ENCODE measurements at places on chromosomes 7 and 10.

DNA sequence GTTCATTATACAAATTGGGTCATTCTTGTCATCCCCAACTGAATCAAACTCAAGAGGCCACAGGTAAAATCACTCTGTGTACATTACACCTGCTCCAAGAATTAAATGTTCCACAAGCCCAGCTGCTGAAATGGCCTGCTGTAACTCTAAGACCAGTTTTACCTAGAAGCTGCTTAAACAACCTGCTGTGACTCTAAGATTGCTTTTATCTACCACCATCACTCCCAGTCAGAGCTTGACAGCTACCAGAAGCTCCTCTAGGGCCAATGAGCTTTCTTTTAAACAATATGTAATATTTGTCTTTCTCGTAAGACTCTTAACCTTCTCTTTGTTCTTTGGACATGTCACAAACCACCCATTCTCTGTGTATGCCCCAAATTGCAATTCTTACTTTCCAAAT lies 141.8 kb upstream of the LRGUK start:
- DNase-seq: no peak

DNA sequence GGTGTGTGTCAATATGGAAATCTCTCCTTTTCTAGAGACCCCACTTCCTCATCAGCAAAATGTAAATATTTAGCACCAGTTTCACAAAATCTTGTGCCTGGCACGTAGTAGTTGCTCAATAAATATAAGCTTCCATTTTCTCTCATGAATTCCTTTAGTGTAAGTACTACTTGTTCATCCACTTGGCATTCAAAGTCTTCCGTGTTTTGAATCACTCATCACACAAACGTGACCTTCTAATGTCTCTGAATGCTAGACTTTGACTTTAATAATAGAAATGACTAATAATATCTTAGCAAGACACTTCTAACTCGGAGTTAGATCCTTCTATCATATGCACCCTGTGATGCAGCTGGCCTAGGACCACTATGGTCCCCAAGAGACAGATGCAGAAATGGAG lies 168.7 kb upstream of the ZNF32 start:
- DNase-seq: no peak

GRCh38 chr10:78412605-78413004 lies 378.9 kb downstream of the RPS24 start:
- DNase-seq: no peak

- DNase-seq: no peak
These were observed 12.6 kb downstream of the BLVRA start for GRCh38 chr7:43771128-43771527.

DNA sequence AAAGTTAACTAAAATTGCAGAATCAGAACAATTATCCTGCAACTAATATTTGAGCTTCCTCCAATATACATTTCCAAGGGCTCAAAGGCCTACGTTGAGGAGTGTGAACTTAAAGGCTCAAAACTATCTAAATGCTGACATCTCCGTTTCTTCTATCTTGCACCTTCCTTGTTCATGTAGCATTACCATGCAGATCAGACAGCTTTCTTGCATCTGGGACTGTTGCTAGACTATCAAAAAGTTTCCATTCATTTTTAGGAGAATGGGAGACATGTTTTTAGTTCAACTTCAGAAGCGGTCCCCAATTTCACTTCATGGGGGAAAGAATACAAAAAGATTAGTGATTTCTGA lies 2.9 kb downstream of the ANKRD1 start:
- no peak for DNase-seq

DNA sequence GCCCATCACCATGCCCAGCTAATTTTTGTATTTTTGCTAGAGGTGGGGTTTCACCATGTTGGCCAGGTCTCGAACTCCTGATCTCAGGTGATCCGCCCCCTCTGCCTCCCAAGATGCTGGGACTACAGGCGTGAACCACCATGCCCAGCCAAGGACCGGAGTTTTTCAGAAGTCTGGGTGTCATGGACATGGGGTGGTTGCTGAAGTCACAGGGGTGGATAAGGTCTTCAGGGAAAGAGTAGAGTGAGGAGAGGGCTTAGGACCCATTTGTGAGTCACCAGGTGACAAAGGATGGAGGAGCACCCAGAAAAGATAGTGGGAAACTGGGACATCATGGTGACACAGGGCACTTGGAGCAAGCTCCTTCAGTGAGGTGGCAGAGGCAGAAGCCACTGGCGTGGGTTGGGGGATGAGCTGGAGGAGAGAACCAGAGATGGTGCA lies 2.8 kb upstream of the GPRIN2 start:
- no peak for DNase-seq

GRCh38 chr7:140551355-140552239 lies 72.3 kb upstream of the MKRN1 start:
- DNase-seq: no peak

DNA sequence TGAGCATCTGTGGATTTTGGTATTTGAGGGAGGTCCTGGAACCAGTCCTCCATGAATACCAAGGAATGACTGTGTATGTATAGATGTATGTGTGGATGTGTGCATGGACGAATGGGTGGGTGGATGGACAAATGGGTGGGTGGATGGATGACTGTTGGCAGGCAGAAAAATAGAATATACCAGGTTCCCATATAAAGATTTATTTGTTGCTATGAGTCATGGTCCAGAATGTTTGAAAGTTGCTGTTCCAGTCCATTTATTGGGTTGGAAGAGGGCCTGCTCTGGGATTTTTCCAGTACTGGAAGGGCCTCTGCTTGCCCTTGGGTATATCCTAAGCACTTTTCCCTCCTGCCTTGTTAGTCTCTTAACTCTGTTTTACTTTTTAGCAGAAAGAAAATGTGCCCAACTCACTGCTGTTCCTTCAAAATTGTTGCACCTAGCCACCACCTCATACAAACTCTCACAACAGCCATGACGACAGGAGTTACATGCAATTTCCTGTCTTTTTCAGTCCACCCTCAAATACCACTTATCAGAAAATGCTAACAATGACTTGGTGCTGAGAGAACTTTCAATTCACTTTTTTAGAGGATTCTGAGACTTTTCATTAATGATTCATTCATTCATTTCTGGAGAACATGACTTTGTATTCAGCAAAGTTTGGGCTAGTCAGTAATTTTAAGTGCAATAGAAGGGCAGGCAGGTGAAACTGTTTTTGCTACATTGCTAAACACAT lies 108.1 kb downstream of the EEPD1 start:
- peak; percentile 37 for DNase-seq

DNA sequence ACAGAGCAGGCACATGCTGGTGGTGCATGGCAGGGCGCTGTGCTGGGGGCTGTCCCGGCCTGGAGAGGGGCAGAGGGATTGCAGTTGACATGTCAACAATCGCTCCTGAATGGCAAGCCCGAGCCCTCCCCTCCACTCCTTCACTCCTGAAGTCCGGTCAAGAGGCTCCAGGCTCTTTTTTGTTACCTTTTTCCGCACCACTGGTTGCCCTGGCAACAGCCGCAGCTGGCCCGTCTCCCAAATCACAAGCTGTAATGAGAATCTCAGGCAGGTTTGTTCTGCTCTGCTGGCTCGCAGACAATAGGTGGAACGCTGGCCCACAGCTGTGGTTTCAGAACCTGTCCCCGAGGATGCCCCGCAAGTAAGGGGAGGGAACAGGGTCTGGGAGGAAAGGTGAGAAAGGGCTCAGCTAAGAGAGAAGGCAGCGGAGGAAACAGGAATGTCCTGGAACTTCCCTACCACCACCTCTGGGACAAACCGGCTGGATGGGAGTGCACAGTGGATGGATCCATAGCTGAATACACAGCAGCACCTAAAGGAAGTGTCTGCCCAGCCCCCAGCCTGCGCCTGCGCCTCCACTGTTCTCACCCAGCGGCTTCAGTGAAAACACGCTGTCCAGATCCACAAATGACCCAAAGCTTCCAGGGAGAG lies 58.9 kb downstream of the CALML3 start:
- DNase-seq: no peak

GRCh38 chr10:113007821-113008220 lies 57.8 kb downstream of the TCF7L2 start:
- no peak for DNase-seq

- DNase-seq: no peak
These were observed 231.3 kb downstream of the WDR37 start for GRCh38 chr10:1287487-1287886.

GRCh38 chr7:116815041-116815440 lies 47.3 kb upstream of the CAPZA2 start:
- no peak for DNase-seq

GRCh38 chr10:87177-88080 lies 38.3 kb upstream of the TUBB8 start:
- no peak for DNase-seq

DNA sequence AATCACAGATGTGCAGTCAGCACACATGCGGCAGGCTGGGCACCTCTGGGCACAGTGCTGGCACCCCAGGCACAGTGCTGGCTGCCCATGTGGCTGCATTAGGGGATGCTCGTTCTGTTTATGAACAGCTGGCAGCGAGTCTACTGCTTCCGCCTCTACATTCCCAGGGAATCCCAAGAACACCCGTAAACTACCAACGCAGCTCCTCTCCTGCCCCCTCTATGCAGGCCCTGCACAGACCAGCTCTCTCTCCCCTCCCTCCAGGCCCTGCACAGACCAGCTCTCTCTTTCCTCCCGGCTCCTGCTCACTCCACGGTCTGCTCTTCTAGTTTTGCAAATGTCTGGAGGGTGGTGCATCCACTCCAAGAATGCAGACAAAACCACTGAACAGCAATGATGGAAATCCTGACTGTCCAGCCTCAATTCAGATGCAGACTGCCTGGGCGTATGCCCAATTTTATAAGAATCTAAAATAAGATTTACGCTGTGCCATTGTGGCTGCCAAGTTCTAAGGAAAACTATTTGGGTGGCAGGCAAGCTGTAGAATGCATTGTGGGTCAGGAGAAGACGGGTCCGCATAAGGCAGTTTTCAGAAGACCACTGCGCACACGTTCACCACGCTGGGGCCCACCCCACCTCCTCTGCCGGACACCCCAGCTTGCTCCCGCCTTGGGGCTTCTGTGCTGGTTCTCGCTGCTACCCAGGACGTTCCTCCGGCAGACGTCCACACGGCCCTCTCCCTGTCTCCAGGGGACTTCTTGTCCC lies 234.6 kb downstream of the ZMYND11 start:
- DNase-seq: no peak

DNA sequence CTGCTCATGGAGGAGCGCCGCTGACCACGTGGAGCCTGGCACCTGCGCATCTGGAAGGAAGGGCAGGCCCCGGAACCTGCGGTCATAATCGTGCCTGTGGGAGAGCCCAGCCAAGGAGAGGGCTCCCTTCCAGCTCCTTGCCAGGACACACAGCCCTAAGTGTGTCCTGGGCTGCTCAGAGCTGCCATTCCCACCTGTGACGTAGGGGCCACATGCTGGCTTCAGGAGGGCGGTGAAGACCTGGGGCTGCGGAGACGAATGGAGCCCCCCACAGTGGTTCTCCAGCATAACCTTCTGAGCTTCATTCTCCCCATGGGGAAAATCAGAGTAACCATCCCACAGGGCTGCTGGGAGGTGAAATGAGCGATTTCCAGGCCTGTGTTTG lies 127.6 kb upstream of the CHST15 start:
- no peak for DNase-seq

DNA sequence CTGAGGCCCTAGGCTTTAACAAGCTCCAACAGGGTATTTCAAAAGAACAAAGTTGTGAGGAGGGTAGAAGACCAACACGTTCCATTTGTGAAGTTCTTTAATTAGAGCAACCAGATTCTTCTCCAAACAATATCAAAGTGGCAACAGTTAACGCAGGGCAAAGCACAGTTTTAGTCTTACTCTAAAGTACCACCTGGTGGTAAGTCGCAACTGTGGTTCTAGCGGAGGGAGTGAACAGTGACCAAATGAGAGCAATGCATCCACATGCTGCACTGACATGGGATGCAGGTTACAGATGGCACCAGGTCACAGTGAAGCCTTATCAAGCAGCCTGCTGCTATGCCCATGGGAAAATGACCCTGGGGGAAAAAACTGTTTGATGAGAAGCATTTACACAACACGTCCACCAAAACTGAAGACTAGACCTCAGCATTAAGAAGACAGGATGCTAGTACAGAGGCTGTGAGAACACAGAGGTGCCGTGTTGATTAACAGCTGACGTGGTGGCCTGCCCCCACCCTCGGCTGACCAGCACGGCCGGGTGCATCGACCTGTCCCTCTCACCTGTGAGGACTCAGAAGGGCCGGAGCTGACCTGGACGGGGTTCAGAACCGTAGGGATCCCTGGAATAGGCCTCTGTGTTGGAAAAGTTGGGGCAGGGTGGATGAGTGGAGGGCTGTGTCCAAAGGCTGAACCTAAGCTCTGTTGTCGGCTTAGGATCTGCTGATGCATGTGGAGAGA lies 211.2 kb downstream of the GLI3 start:
- no peak for DNase-seq

GRCh38 chr7:124059375-124059774 lies 26.5 kb upstream of the TMEM229A start:
- DNase-seq: peak; percentile 36

DNA sequence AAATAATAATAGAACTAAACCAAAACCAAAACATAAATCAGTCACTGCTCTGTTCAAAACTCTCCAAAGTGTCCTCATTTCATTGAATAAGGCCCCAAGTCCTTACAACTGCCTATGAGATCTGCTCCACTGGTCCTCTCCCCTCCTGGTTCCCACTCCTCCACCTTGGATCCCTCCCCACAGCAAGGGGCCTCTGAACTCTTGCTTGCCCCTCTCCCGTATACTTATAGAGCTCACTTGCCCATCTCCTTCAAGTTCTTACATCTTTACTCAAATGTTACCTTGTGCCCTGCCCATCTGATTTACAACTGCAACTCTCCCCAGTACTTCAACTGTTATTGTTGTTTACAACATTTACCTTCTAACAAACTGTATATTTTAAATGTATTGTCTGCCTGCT lies 819 bp downstream of the POLD2 start:
- no peak for DNase-seq

- DNase-seq: no peak
These were observed 207.1 kb downstream of the KCNMA1 start for GRCh38 chr10:77430530-77430929.

DNA sequence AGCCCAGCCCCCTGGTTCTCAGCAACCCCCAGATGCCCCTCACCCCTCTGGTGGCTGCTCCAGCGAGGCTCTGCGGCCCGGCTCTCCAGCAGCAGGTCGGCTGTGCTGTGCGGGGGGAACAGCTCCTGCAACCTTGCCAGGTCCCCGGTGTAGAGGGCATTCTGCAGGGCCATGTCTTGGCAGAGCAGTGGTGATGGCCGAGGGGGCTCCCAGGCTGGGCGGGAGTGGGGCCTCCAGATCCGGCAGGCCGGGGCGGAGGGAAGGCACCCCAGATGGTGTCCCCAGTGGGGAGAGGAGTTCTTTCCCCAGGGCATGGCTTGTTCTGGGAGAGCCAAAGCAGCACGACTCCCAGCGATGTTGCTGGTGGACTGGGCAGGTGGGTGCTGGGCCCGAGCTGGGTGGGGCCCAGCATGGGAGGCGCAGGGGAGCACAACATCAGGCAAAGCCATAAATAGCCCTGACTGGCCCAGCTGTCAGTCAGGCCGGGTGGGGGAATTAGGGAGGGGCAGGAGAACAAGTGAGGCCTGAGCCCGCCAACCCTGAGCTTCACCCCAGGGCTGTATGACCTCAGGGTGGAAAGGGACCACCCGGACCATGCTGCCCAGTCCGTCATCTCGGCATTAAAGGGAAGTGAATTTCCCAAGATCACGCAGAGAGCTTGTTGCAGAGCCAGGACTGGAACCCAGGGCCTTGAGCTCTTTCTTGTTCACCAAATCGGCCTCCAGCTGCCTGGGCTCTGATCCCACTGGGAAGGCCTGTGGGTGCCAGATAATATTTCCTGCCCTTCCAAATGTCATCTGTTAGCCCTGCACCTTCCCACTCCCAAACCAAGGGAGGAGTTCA lies 580 bp upstream of the ASB10 start:
- DNase-seq: no peak

- DNase-seq: no peak
These were observed 147.1 kb downstream of the BUB3 start for GRCh38 chr10:123301077-123301857.

GRCh38 chr10:77877441-77878344 lies 48.9 kb downstream of the DLG5 start:
- peak; percentile 55 for DNase-seq
